ENCODE measurements at places on chromosomes 16 and 17.

DNA sequence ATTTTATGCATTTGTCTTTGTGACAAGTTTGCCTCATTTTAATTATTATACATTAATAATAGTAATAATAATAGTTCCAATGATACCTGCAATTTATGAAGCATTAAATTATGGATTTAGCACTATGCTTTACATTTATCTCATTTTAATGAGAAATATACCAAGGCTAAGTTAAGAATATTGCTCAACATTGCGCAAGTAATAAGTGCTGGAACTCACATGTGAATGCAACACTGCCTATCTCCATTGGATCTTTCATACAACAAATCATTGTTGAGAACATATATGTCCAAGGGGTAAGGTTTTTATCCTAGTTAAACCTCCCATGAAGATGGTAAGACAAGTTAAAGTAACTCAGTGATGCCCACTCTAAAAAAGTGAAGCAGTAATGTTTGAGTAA lies 703.7 kb upstream of the SOX9 start:
- DNase-seq: no peak

GRCh38 chr17:68452724-68453290 lies 4.5 kb downstream of the WIPI1 start:
- DNase-seq: no peak

GRCh38 chr16:87233928-87234327 lies 83.3 kb downstream of the C16orf95 start:
- DNase-seq: no peak

DNA sequence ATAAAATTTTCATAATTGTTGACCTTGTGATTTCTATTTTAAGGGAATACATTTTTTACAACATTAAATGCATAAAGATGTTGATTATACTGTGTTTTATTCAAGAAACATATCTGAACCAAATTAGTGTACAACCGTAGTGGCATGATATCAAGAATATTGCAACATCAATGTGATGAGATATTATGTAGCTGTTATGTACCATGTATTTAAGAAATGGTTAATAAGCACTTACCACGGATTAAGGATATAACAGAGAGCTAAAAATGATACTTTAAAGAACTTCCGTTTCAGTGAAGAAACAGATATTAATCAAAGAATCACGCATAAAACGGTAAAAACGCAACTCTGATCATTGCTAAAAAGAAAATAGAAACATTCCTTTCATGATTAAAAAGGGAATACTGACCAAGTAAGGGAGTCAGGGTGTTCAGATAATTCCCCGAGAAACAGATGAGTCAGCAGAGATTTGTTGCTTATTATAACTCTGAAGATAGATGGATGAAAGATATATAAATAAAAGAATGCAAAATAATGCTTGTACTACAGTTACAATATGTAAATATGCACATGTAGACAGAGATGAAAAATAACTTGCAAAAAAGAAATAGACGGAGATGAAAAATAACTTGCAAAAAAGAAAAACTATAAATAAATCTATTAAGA lies 281.9 kb upstream of the MAF start:
- no peak for DNase-seq

DNA sequence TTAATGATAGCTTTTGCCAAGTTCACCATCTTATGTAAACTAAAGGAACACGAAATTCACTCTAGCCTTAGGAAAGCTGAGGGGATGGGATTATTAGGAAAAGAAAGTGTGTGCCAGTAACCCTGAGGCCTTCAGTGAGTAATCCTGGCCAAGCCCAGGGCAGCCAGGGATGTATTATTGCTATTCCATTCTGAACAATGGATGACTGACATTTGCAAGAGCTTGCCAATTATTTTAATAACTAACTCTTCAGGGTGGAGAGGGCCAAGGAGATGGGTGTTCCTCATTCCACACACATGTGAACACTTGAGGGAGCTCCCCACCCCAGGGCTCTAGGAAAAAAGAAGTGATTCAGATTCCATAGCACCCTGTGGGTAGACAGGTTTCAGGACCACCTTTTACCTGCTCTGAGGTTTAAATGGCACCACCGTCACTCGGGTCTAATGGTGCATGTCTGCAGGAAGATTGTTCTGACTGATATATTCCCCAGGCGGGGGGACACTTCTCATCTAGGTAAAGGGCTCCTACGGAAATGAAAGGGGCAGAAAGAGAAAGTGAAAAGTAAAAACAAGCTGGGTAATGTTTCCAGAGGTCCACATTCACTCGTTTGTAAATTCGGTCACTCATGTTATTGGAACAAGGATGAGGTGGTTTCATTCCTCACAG lies 41.5 kb downstream of the TK2 start:
- DNase-seq: no peak

DNA sequence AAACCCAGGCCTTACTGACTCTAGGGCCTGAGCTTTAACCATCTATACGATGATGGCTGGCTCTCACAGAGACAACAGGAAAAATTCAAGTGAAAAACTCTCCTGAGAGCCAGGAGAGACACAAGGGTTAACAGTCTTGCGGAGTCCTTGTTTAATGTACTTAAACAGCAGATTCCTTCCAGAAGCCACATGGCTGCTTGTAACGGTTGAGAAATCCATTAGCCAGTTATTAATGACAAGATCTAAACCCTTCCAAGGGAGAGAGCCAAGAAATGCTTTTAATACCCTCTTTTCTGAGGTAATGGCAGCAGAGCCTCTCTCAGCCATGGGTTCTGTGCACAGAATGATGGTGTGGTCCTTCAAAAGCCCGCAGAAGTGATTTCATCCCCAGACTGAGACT lies 5.2 kb upstream of the ALDOA start:
- DNase-seq: no peak

DNA sequence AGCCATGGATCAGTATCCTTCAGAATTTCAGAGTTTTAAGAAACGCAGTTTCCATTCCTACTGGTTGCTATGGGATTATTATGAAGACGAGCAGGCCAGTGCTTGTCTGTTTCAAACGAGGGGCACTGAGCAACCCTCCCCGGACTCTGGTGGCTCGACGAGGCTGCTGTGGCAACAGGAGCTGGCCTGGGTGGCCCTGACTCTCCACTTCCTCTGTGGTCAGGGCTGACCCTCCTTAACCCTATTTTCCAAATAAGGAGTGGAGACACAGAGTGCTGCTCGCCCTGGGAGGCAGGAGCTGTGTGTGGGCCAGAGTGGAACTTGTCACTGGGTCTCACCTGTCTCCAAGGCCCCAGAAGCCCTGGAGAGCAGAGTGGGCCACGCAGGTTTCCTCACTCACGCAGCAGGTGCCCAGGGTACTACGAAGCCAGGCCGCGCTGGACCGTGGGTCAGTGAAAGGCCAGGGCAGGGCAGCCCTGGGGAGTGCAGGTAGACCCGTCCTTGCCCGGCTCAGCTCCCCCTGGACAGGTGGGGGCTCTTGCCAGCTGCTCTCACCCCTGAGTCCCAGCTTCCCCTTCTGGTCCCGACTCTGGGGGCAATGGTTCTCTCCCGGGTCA lies 3.3 kb downstream of the GALNS start:
- DNase-seq: no peak

- DNase-seq: no peak
Measured at GRCh38 chr17:73068322-73069153, 23.9 kb downstream of the SLC39A11 start.

DNA sequence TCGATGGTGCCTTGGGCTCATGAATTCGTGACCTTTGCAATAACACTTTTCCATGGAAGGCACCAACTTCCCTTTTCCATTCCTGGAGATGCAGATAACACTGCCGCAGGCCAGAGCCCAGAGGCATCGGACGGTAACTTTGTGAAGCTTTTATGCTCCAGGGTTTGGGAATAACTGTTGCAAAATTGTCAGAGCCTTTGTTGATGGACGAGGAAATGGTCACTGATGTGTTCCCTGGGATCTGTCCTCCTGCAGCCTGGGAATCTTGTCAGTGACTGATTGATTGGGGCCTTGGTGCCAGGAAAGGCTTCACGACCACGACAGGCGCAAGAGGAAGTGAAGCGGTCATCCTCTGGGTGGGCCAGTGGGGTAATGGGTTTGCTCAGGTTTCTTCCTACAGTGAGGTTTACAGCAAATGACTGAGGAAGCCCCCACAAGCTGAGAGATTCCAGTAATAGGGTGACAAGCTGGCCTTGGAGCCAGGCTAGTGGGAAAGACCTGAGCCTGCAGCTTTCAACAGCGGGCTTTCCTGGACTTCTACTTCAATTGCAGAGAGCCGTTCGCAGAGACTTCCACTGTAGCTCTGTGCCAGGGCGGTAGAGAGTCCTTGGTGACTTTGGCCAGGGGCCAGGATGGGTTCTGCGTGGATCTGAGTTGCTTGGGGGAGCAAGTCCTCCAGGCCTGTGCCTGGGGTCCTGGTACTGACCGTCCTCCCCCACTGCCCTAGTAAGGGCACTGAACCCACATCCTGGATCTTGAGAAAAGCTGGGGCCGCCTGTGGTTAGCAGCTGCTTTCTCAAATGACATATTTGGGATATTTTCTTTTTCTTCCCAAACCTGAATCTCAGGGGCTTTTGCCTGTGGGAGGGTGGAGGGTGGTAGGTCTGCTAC lies 37.6 kb downstream of the PGS1 start:
- no peak for DNase-seq

DNA sequence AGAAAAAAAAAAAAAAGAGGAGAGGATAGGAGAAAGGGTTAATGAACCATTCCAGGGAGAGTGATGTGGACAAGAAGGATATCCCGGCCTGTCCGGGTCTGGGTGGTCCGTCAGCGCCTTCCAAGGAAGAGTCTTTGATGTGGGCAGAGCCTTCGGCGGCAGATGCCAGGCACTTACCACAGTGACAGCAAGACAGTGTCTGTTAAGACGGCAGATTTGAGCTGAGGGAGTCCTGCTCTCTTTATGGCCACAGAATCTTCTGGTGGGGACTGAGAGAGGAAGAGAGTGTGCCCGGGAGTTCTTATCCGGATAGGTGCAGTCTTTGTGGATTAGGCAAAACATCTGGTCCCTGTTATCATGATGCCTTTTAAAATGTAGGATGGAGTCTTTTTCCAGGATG lies 95.2 kb downstream of the ZDHHC7 start:
- DNase-seq: no peak

Measured in NCI-H510A treated with DMSO at 0.1 percent for 48 hours (cell line).